Ovary (tissue), 10 donors: ENCODE measurements at places on chromosomes 1 and 21. TPM values are rescaled to one million over a fixed set of nuclear protein-coding genes. Genes with fewer than 3 reads are reported as not detected.

DNA sequence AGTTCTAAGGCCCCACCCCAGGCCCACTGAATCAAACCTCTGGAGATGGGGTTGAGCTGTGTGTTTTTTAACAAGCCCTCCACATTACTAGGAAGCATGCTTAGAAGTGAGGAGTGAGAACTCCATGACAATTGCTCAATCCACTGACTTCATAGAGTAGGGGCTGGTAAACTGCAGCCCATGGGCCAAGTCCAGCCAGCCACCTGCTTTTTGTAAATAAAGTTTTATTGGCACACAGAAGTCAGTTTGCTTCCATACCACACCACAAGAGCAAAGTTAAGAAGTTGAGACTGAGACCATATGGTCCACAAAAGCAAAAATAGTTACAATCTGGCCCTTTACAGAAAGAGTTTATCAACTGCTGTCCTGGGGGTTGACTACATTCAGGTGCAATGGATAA, 309.2 kb downstream of the SETD4 start:
- DNase-seq, result no peak
- no peak overlapping the region for H3K27ac ChIP-seq
- H3K36me3 ChIP-seq, result no peaks in the 10 kb centered on the region
- no peaks in the 10 kb centered on the region for H3K27me3 ChIP-seq
- no peaks in the 10 kb centered on the region for H3K4me1 ChIP-seq
- H3K4me3 ChIP-seq, result no peak overlapping the region

The C1QA gene
- total RNA-seq, result 51.4 TPM

DNA sequence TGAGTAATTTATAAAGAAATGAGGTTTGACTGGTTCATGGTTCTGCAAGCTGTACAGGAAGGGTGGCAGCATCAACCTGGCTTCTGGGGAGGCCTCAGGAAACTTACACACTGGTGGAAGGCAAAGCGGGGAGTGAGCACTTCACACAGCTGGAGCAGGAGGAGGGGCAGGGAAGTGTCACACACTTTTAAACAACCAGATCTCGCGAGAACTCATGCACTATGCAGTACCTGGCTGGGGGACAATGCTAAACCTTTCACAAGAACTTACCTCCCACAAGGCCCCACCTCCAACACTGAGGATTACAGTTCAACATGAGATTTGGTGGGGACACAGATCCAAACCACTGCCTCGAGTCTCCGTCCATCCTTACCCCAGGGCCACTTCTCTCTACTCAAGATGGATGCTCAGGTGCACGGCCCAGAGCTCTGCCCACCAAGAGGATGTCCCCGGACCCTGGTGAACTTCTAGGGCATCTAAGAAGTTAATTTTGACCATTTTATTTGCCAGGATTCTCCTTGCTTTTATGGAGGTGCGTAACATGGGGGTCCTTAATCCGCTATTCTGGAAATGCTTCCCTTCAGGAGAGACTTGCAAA, 22.7 kb upstream of the ACTRT2 start:
- no peaks in the 10 kb centered on the region for H3K27me3 ChIP-seq
- no peak overlapping the region for H3K27ac ChIP-seq
- no peak for DNase-seq
- H3K4me1 ChIP-seq, result no peaks in the 10 kb centered on the region

The CD53 gene
- total RNA-seq, result 8.0 TPM

GRCh38 chr1:113442131-113442530, 51.8 kb downstream of the MAGI3 start:
- H3K36me3 ChIP-seq, result no peaks in the 10 kb centered on the region
- no peaks in the 10 kb centered on the region for H3K4me1 ChIP-seq
- H3K4me3 ChIP-seq, result no peak overlapping the region

GRCh38 chr1:26287033-26287711, 7.3 kb downstream of the SH3BGRL3 start:
- H3K27me3 ChIP-seq, result no peaks in the 10 kb centered on the region
- no peaks in the 10 kb centered on the region for H3K36me3 ChIP-seq
- no peaks in the 10 kb centered on the region for H3K4me1 ChIP-seq
- H3K4me3 ChIP-seq, result no peak overlapping the region
- DNase-seq, result no peak

- H3K27ac ChIP-seq, result no peak overlapping the region
- no peaks in the 10 kb centered on the region for H3K36me3 ChIP-seq
- H3K4me3 ChIP-seq, result no peak overlapping the region
- no peak for DNase-seq
- no peaks in the 10 kb centered on the region for H3K27me3 ChIP-seq
- no peaks in the 10 kb centered on the region for H3K4me1 ChIP-seq
Observed at GRCh38 chr1:238546118-238546517, 655.4 kb upstream of the ZP4 start.

GRCh38 chr1:25987951-25988350, 9.9 kb downstream of the PAFAH2 start:
- no peak for DNase-seq
- no peaks in the 10 kb centered on the region for H3K27me3 ChIP-seq
- H3K4me3 ChIP-seq, result no peak overlapping the region
- no peak overlapping the region for H3K27ac ChIP-seq
- H3K4me1 ChIP-seq, result no peaks in the 10 kb centered on the region
- H3K36me3 ChIP-seq, result no peaks in the 10 kb centered on the region

GRCh38 chr1:55301912-55302311, 86.7 kb upstream of the USP24 start:
- no peak for DNase-seq
- no peaks in the 10 kb centered on the region for H3K36me3 ChIP-seq
- H3K27me3 ChIP-seq, result no peaks in the 10 kb centered on the region
- H3K4me3 ChIP-seq, result no peak overlapping the region
- no peaks in the 10 kb centered on the region for H3K4me1 ChIP-seq

DNA sequence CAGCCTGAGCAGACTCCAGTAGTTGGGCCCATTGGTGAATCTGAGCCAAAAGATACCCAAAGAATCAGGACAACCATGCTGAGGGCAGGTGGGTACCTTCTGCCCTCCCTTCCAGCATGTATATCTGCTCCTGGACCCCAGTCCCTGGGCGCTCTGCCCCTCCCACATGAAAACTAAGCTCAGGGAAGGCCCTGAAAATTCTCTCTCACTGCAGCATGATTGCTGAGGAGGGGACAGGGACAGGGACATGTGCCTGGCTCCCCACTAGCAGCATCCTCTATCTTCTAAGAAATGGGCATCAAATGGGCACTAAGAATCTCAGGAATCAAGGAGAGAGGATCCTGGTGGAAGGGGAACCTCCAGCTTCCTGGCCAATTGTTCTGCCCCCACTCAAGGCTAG, 446.0 kb downstream of the MATN1 start:
- H3K4me3 ChIP-seq, result no peak overlapping the region
- H3K27ac ChIP-seq, result no peak overlapping the region
- no peaks in the 10 kb centered on the region for H3K27me3 ChIP-seq
- H3K36me3 ChIP-seq, result no peaks in the 10 kb centered on the region
- DNase-seq, result no peak

GRCh38 chr1:43421976-43422750, 31.6 kb downstream of the HYI start:
- H3K27me3 ChIP-seq, result no peaks in the 10 kb centered on the region
- H3K27ac ChIP-seq, result no peak overlapping the region
- H3K36me3 ChIP-seq, result no peaks in the 10 kb centered on the region
- H3K4me1 ChIP-seq, result no peaks in the 10 kb centered on the region
- H3K4me3 ChIP-seq, result no peak overlapping the region

DNA sequence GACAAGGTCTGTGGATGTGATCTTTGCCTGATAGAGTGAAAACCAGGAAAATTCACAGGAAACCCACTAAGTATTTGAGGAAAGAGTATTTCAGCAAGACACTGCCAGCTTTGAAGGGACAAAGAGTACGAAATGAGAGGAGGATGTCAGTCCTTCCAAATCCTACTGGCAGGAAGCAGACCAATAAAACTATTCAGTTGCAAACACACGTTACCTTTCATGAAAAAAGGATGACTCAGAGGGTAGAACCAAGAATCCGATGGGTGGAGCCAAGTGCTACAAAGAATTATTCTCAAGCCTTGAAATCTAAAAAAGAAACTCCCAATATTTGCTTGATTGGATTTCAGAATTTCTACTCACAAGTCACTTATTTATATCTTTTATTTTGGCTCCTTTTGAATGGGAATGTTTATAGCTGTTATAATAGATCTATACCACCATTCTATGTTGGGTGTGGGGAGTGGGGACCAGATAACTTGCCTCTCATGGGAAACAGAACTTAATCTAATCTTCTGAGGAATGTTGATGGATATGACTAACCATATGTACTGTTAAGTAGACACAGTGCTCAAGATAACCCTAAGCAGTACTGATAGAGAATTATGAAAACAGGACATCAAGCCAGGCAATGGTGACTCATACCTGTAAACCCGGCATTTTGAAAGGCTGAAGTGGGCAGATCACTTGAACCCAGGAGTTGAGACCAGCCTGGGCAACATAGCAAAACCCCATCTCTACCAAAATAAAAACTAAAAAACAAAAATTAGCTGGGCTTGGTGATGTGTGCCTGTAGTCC, 19.3 kb upstream of the HEATR1 start:
- no peaks in the 10 kb centered on the region for H3K36me3 ChIP-seq
- no peak overlapping the region for H3K27ac ChIP-seq

- H3K27ac ChIP-seq, result no peak overlapping the region
- H3K4me3 ChIP-seq, result no peak overlapping the region
- no peak for DNase-seq
- H3K4me1 ChIP-seq, result no peaks in the 10 kb centered on the region
Observed at GRCh38 chr1:18501833-18502232, 21.1 kb downstream of the KLHDC7A start.

DNA sequence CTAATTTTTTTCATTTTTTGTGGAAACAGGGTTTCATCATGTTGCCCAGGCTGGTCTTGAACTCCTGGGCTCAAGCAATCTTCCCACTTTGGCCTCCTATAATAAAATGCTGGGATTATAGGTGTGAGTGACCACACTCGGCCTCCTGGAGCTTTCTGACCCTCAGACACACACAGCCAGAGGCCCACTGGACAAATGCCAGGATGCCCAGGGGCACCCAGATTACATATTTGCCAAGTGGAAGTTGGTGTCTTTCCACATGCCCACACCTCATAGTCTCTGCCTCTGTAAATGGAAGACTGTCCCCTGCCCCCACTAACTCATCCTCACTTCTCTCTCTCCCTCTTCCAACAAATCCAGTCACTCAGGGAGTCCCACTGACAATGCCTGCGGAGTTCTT, 63.4 kb upstream of the LRP8 start:
- no peaks in the 10 kb centered on the region for H3K27me3 ChIP-seq
- H3K4me1 ChIP-seq, result no peaks in the 10 kb centered on the region
- no peak for DNase-seq

The LCK gene
- total RNA-seq, result 0.47 TPM

GRCh38 chr1:3219005-3219790, 150.2 kb downstream of the PRDM16 start:
- peaks cover 18% of the 10 kb centered on the region for H3K4me1 ChIP-seq
- H3K27ac ChIP-seq, result no peak overlapping the region
- DNase-seq, result no peak
- H3K36me3 ChIP-seq, result no peaks in the 10 kb centered on the region
- no peak overlapping the region for H3K4me3 ChIP-seq
